Dermis lymphatic vessel endothelial cell (primary cell): ENCODE measurements at places on chromosomes 7 and 10. TPM values are rescaled to one million over a fixed set of nuclear protein-coding genes. Genes with fewer than 3 reads are reported as not detected.

The STEAP2 gene
- 0.22 and 0.52 TPM in 2 replicates for total RNA-seq

The TMEM196 gene
- not detected in 2 replicates for total RNA-seq

The SDK1 gene
- total RNA-seq, result 0.76 and 0.86 TPM in 2 replicates

The MMD2 gene
- total RNA-seq, result not detected in 2 replicates

The RHOBTB1 gene
- 30.9 and 41.6 TPM in 2 replicates for total RNA-seq

The SEC31B gene
- 2.1 and 2.2 TPM in 2 replicates for total RNA-seq

The ZNF239 gene
- total RNA-seq, result 0.11 and 0.17 TPM in 2 replicates

The PTF1A gene
- not detected in 2 replicates for total RNA-seq

The PTEN gene
- 92.7 and 111 TPM in 2 replicates for total RNA-seq

The TUBAL3 gene
- total RNA-seq, result not detected in 2 replicates

The RBM17 gene
- 29.0 and 36.8 TPM in 2 replicates for total RNA-seq

The TET1 gene
- 0.76 and 1.1 TPM in 2 replicates for total RNA-seq

The GDF10 gene
- total RNA-seq, result under 0.01 and 0.33 TPM in 2 replicates

The ZNF107 gene
- 2.2 and 2.6 TPM in 2 replicates for total RNA-seq

The MPP7 gene
- total RNA-seq, result 2.8 and 7.4 TPM in 2 replicates
